Right cardiac atrium (tissue), 5 donors: ENCODE measurements at places on chromosomes 4 and X. TPM values are rescaled to one million over a fixed set of nuclear protein-coding genes. Genes with fewer than 3 reads are reported as not detected.

Gene NAT8L
- 2.9 TPM for total RNA-seq

Gene DUX4
- total RNA-seq = not detected

Gene PF4V1
- total RNA-seq = not detected

Gene ALB
- total RNA-seq = not detected

Gene UBA6
- 20.4 TPM for total RNA-seq

Gene USP51
- 3.5 TPM for total RNA-seq

Gene EFHC2
- 9.5 TPM for total RNA-seq

Gene OTUD6A
- total RNA-seq = not detected

Gene GC
- not detected for total RNA-seq

Gene HGFAC
- total RNA-seq = not detected

Gene IBSP
- total RNA-seq = not detected

Gene LPAR4
- 0.32 TPM for total RNA-seq

Gene REPS2
- total RNA-seq = 8.1 TPM

Gene TACR3
- total RNA-seq = not detected

Gene TLR3
- 4.9 TPM for total RNA-seq

Gene FAM9B
- not detected for total RNA-seq

Gene JAKMIP1
- total RNA-seq = 0.20 TPM

Gene MAGED4
- total RNA-seq = 0.94 TPM

Gene MAP9
- 8.8 TPM for total RNA-seq

Gene NIPAL1
- 0.43 TPM for total RNA-seq

Gene GRK4
- total RNA-seq = 11.9 TPM

Gene ANXA3
- 11.0 TPM for total RNA-seq

Gene SHOX
- not detected for total RNA-seq

Gene CPLX1
- 9.3 TPM for total RNA-seq

Gene ARHGEF9
- 84.1 TPM for total RNA-seq

Gene SFRP2
- 0.76 TPM for total RNA-seq

Gene LEF1
- 0.62 TPM for total RNA-seq

Gene DRD5
- not detected for total RNA-seq

Gene FOXR2
- not detected for total RNA-seq

Gene GAGE12E
- not detected for total RNA-seq

Gene BCAP31
- 122 TPM for total RNA-seq

Gene DAPP1
- total RNA-seq = 0.42 TPM

Gene DCAF12L1
- total RNA-seq = not detected

Gene GNRHR
- not detected for total RNA-seq

Gene ETDA
- not detected for total RNA-seq

Gene TMPRSS11E
- not detected for total RNA-seq

Gene MAGEC2
- not detected for total RNA-seq

Gene CASK
- 17.5 TPM for total RNA-seq

Gene SPIN2A
- total RNA-seq = 0.42 TPM

Gene BEX1
- 10.6 TPM for total RNA-seq

Gene WDR1
- 209 TPM for total RNA-seq

Gene GPC4
- total RNA-seq = 6.1 TPM

Gene TCP11X2
- total RNA-seq = not detected

Gene BMPR1B
- 1.4 TPM for total RNA-seq
